ENCODE measurements at places on chromosomes 7 and 10.

DNA sequence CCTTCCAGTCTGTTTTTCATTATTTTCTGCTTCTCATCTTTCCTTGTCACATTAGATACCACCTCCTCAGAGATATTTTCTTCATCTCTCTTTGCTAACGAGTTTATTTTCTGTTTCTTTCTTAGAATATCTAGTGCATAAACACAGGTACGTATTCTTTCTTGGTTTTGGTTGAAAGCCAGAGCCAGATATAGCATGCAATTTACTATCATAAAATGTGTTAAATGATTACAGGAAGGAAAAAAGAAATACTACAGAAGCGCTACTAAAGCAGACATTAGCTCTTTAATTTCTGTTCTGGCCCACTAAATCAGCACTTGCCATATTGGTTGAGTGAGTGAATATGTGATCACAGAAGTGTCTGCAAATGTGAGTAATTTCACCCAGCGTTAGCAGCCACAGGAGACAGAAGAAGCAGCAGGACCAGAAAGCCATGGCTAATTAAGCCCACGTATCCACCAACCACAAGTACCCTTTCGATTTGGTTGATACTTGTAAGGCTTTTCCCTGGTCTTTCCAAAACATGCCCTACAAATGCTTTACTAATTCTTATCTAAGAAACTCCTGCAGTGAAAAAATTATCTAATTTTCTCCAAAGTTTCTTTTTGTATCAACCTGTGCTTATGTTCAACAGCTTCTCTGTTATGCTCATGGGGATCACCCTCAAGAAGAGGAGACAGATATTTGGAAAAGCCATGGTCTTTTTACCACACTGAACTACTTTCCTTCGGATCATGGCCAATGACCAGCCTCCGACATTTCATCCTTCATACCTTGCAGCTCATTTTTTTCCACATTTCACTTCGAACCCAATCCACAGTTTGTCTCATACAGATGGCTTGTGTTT, 23.1 kb upstream of the MACC1 start:
- no peak for DNase-seq

- no peak for DNase-seq
Measured at GRCh38 chr7:141889321-141889720, 26.9 kb upstream of the OR9A4 start.

GRCh38 chr7:66950763-66951162, 29.7 kb downstream of the TMEM248 start:
- no peak for DNase-seq

GRCh38 chr10:6222755-6223154, 20.0 kb downstream of the PFKFB3 start:
- DNase-seq = no peak

- DNase-seq = no peak
Measured at GRCh38 chr10:110373059-110373458, 68.3 kb upstream of the SMNDC1 start.

GRCh38 chr10:103854686-103855391, 537 bp downstream of the SH3PXD2A start:
- DNase-seq = peak; percentile 50

DNA sequence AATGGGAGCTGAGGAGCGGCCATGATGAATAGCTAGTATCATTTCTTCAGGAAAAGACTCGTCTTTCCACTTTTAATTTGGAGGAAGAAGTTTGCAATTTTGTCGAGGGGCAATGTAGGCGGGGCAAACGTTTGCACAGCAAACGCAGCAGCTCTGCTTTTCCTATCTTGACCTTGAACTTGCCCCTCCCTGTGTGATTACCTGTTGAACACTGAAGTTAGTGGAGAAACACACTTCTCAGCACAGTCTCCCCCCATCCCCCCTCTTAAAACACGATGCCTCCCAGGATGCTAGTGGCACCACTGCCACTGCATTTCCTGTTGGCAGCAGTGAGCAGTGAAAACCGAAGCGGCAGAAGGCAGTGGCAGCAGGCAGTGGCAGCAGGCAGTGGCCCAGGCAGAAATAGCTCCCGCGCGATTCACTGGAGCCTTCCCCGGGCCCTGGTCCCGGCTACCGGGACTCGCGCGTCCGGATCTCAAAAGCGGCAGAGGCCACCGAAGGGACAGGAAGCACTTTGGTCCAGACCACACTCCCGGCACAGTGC, at the start of gene EPDR1:
Gene EPDR1, plus strand, starts transcription at position 336 of the 544 bp plus-strand sequence. CDS start 300 bp downstream, outside the sequence.
- peak; percentile 41 for DNase-seq

DNA sequence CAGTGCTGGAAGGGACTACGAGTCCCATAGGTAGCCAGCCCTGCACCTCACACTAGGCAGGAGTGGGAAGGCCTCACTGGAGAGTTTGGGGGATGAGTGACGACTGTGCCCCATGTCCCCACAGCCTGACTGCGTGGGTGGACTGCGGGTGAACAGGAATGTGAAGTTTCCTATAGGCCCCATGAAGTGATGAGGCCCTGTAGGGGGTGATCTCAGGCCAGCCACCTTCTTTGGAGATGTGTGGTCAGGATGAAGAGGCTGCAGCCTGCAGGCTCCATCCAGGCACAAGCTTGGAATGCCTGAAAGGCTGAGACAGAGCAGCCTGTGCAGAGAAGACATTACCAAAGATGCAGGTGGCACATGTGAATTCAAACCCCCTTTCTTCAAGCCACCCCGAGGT, 94.9 kb downstream of the CPXM2 start:
- no peak for DNase-seq

DNA sequence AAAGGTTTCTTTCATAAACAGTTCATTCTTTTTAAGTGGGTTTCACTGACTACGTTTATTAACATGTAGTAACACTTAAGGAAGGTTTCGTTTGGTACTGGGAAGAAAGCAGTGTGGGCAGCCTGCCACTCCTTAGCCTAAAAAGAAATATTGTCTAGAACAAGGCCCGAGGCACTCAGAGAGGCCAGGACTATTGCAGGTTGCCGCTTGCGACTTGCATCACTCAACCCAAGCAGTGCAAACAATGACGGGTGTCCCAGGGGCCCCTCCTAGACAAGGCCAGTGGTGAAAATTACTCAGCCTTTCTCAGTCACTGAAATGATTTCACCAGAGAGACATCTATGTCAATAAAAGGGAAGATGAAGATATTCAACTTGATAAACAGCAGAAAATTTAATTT, 243.9 kb downstream of the SNX13 start:
- DNase-seq = peak; percentile 98

DNA sequence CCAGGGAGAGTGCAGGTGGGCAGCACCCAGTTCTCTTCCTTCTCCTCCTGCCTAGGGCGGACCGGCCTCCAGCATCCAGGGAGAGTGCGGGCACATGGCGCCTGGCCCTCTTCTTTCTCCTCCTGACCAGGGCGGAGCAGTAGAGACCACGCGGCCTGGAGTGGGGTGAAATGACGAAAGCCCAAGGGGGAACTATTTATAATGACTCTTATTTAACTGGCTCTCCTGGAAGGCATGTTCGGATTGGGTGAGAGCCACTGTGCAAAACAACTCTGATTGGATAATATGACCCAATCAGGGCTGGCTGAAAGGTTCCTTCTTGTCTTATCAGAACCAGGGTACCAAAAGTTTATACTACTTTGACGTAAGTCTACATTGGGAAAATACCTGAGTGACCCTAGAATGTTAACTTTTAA, 63.1 kb downstream of the ZNF37A start:
- DNase-seq = no peak

- no peak for DNase-seq
Measured at GRCh38 chr7:13293264-13294002, 606.0 kb downstream of the ARL4A start.

- peak; percentile 75 for DNase-seq
Measured at GRCh38 chr10:43846187-43846680, 197.6 kb upstream of the ZNF32 start.

- no peak for DNase-seq
Measured at GRCh38 chr10:6174201-6174874, 28.4 kb upstream of the PFKFB3 start.

- DNase-seq = peak; percentile 63
Measured at GRCh38 chr7:139618482-139619366, 95.2 kb downstream of the CLEC2L start.

- DNase-seq = no peak
Measured at GRCh38 chr10:57145548-57145947, 784.5 kb upstream of the ZWINT start.

- DNase-seq = peak; percentile 43
Measured at GRCh38 chr10:111018021-111018420, 58.8 kb upstream of the ADRA2A start.

GRCh38 chr7:92763636-92764423, 72.5 kb downstream of the CDK6 start:
- DNase-seq = peak; percentile 51

DNA sequence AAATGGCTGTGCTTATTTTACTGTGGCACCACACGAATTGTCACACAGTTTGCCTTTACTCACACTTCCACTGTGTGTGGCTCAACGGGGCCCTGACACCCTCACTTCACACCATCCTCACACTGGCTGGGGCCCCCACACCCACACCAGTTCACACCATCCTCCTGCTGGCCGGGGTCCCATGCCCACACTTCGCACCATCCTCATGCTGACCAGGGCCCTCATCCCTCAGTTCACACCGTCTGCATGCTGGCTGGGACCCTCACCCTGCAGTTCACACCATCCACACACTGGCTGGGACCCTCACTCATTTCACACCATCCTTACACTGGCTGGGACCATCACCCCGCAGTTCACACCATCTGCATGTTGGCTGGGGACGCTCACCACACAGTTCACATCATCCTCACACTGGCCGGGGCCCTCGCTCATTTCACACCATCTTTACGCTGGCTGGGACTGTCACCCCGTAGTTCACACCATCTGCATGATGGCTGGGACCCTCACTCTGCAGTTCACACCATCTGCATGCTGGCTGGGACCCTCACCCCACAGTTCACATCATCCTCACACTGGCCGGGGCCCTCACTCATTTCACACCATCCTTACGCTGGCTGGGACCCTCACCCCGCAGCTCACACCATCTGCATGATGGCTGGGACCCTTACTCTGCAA, 36.0 kb downstream of the BRI3 start:
- DNase-seq = no peak

- no peak for DNase-seq
Measured at GRCh38 chr10:70616761-70617160, 14.2 kb upstream of the PRF1 start.

- peak; percentile 43 for DNase-seq
Measured at GRCh38 chr7:42735081-42735480, 176.8 kb downstream of the C7orf25 start.

DNA sequence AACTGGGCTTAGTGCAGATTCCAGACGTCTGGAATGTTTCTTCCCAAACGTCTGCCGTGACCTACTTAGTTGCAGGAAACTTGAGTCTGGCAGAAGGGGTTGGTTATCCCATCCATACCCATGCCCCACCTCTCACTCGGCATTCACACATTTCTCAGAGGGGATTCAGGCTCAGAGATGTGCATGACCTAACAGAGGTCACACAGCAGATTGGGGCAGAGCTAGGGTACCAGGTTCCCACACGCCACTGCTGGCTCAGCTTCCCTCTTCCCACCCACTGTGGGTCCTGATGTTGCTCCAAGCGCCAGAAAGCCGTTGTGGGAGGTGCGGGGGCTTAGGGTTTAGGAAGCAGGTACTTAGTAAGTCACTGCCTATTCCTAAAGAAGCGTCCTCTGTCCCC, 3.0 kb downstream of the UCMA start:
- no peak for DNase-seq

GRCh38 chr10:126634911-126635310, 35.6 kb downstream of the C10orf90 start:
- no peak for DNase-seq

DNA sequence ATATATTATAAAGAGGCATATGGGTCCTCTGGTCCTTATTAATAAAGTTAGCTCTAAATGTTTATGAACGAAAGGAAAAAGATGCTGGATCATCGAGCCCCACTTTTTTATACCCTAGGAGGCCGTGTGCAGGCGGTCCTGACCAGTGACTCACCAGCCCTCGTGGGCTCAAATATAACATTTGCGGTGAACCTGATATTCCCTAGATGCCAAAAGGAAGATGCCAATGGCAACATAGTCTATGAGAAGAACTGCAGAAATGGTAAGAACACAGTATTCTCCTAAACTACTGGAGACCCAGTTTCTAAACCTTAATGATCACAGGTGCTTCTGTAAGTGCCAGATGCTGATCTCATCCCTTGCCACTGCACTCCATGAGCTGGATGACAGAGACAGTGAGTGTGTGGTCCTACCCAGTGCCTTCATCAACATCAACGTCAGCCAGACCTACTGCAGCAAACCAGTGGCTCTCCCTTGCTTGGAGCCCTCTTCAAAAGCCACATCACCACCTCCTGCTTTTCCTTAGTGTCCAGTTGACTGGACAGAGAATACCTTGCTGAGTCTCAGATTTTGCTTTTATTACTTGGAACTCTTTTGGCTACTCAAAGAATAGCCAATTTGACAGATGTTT, 7.6 kb downstream of the GPNMB start:
- DNase-seq = peak; percentile 53

DNA sequence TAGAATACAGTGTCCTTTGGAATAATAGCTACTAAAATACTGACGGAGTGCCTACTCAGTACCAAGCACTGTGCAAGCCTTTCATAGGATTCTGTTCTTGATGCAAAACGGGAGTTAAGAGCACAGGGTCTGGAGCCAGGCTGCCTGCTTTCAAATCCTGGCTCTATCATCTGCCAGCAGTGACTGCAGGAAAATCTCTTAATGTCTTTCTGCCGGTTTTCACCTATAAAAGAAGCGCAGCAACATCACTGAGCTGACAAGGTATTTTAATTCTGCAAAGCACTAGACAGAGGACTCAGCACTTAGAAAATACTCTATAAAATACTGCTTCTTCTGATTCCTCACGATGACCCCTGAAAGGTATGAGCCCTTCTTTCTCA, 659 bp downstream of the FIGNL1 start:
- no peak for DNase-seq

DNA sequence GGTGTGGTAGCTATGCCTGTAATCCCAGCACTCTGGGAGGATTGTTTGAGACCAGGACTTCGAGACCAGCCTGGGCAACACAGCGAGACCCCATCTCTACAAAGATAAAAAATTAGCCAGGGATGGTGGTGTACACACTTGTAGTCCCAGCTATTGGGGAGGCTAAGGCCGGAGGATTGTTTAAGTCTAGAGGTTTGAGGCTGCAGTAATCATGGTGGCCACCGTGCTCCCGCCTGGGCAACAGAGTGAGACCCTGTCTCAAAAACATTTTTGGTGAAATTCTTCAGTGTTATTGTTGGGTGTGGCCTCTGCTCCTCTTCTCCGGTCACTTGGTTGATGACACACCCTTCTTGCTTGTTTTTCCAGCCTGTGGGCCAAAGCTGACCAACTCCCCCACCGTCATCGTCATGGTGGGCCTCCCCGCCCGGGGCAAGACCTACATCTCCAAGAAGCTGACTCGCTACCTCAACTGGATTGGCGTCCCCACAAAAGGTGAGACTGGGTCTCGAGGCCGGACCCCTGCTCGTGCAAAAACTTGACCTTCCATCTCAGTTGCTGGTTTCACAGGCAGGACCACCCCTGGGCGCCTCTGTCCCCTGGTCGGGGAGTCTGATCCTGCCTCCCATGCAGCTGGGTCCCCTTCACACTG, 10.6 kb downstream of the PFKFB3 start:
- peak; percentile 31 for DNase-seq

DNA sequence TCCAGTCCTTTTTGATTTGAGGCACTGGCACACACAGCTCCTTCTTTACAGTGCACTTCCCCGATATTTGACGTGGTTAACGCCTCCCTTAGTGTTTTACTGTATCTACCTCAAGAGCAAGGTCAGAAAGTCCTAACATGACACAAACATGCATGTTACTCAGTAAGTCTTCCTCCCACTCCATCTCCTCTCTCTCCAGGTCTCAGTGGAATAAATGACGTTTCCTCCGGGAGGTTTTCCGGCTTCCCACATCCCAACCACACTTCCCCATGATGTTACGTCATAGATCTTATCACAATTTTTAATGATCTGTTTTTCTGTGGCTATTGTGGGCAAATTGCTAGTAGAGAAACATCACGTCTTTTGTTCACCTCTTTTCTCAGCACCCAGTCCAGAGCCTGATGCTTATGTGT, 165.7 kb downstream of the PTPN20 start:
- DNase-seq = peak; percentile 45
